ENCODE measurements at places on chromosomes 6 and 20.

DNA sequence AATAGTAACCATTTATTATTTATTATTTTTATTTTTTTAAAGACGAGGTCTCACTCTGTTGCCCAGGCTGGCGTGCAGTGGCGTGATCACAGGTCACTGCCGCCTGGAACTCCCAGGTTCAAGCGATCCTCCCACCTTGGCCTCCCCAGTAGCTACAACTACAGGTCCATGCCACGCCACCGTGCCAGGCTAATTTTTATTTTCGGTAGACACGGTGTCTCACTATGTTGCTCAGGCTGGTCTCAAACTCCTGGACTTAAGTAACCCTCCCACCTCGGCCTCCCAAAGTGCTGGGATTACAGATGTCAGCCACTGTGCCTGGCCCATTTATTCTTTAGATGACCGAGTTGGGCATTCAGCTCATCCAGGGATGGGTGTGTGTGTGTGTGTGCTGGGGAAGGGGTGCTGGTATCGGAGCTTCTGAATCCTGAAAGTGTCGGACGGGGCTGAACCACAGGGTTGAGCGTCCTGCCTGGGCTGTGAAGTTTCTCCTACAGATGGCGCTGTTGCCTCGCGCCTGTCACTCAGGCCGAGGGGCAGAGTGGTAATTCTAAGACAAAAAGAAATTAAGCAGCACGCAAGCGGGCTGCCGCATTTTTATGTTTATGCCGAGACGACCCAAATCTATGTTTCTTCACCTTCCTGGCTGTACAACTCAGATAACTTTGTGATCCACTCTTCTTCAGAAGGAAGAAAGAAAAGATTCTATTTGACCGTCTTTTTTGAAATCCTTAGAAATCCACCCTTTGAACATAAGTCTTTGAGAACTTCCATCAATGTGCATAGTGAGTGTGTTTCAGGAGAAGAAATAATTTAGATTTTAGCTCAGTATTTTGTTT is 252.8 kb downstream of the CDH26 start:
- peak; percentile 61 for DNase-seq

GRCh38 chr20:11797156-11797555 is 120.5 kb upstream of the BTBD3 start:
- no peak for DNase-seq

DNA sequence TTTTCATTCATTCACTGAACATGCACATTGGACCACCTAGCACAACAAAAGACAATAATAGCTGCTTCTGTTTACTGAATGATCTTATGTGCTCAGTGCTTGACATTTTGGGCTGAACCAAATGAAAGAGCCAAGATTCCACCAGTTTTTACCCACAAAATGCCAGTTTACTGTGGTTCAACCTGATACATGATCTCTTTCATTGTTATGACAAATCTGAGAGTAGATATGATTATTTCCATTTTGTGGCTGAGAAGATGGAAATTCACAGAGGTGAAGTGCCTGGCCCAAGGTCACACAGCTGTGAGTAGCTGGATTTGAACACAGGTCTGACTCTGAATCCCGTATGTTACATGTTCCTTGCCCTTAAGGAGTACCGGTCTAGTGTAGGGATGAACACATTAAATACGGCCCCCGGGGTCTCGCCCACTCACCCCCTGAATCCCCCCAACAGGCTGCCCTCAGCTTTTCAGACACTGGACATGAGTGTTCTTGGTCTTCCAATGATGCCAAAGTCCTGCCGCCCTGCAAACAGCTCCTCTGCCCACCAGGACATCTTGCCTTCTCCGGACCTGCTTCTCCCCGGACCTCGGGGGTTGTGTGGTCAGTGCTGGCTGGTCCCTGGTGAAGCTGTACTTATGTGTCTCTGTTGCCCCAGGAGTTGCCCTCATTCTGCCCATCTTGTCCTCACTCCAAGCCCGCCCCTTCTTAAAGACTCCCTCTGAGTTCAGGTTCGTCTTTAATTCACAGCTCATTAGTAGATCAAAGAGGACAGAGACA is 58.6 kb upstream of the SLC32A1 start:
- no peak for DNase-seq

DNA sequence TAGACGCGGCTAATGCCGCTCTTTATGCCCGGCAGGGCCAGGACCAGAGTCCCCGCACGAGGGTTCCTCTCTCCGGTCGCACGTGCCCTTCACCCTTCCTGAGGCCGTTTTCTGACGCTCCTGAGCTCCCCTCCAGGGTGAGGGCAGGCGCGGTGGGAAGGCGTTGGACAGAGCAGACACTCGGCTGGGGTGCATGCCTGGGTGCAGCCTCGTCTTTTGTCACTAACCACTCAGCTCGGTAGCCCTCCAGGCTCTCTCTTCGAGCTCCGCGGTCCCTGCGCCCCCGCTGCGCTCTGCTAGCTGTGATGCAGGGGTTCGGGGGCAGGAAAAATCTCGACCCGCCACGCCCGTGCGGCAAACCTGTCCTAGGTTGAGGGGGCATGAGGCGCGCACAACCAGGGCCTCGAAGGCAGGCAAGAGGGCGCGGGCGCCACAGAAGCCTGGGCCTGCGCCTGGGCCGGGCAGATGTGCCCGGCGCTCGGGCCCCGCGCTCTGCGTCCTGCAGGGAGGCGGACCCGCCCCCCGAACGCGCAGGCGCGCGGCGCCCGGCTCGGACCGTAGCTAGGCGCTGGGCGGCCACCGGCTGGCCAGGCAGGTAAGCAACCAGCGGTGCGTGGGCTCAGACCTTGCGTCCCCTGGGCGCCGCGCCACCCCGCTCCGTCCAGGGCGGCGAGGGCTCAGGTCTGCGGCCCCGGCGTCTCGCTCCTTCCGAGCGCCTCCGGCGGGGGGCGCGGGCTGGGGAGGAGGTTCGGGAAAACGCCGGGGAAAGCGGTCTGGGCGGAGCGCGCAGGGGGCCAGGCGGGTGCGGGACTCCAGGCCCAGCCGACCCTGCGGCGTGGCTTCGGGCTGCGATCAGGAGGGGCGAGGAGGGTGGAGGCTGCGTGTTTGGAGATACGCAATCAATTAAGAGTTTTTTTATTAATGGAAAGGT is at the start of gene L3MBTL1:
Gene L3MBTL1, plus strand, starts transcription at position 548 of the 931 bp plus-strand sequence. CDS start 5,807 bp downstream, outside the sequence.
- no peak for DNase-seq

GRCh38 chr6:141488488-141488887 is 644.2 kb upstream of the GJE1 start:
- no peak for DNase-seq
